Left ventricle myocardium inferior (tissue), 1 donor: ENCODE measurements at places on chromosomes 2 and 18. TPM values are rescaled to one million over a fixed set of nuclear protein-coding genes. Genes with fewer than 3 reads are reported as not detected.

- H3K27me3 ChIP-seq: no peaks in the 10 kb centered on the region
- no peak for DNase-seq
- peaks cover 14% of the 10 kb centered on the region for H3K4me1 ChIP-seq
- H3K27ac ChIP-seq: no peak overlapping the region
- no peak overlapping the region for H3K4me3 ChIP-seq
Measured at GRCh38 chr2:174574657-174575056, 22.9 kb downstream of the WIPF1 start.

DNA sequence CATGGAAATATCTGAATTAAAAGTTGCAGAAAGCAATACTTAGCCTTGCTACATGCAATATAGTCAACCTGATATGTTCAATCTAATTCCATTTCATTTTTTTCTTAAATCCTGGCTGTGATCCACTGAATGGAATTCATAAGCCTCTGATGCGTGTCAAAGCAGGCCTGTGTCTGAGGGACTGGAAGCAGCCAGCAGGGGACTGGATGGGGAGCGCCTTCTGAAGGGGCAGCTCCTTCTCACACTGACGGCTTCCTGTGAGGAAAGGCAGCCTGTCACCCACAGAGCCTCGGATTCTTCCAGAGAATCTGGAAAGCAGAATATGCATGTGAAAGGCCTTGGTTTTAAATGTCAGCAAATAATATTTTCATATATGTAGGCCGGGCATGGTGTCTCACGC is 73.5 kb downstream of the KCNF1 start:
- no peak for DNase-seq
- peaks cover 6% of the 10 kb centered on the region for H3K4me1 ChIP-seq
- H3K27me3 ChIP-seq: peaks cover 49% of the 10 kb centered on the region
- no peak overlapping the region for H3K4me3 ChIP-seq
- peak overlapping the region; percentile 84 for H3K27ac ChIP-seq

Gene LRATD1
- total RNA-seq: 3.1 TPM

- H3K27ac ChIP-seq: no peak overlapping the region
- H3K36me3 ChIP-seq: peaks cover 33% of the 10 kb centered on the region
- H3K27me3 ChIP-seq: no peaks in the 10 kb centered on the region
- H3K4me1 ChIP-seq: peaks cover 5% of the 10 kb centered on the region
Measured at GRCh38 chr2:65024149-65024829, 31.9 kb upstream of the CEP68 start.

Gene TEX44
- not detected for total RNA-seq

Gene SERPINB7
- total RNA-seq: not detected

GRCh38 chr2:234368861-234369261 is 128.0 kb downstream of the ARL4C start:
- H3K27me3 ChIP-seq: peaks cover 33% of the 10 kb centered on the region
- no peaks in the 10 kb centered on the region for H3K36me3 ChIP-seq
- no peak overlapping the region for H3K4me3 ChIP-seq

DNA sequence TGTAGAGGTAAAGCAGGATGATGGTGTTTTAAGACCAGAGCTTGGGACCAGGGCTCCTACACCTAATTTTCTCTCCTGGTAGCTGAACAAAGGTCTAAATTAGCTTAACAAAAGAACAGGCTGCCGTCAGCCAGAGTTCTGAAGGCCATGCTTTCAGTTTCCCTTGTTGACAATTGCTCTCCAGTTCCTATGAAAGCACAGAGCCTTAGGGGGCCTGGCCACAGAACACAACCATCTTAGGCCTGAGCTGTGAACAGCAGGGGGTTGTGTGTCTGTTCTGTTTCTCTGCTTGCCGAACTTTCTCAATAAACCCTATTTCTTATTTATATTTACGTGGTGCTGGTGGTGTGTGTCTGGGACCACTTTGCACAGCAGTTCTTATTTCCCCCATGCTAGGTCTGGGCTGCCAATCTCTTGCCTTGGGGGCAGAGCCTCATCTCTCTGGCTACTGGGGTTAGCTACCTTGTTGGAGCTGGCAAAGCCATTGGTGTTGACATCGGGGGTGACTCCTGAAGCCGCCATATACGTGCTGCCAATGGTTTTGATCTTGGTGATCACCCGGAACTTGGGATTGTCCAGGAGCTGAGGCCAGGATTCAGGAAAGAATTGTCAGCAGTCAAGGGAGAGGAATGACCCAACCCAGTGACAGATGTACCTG is 29.0 kb downstream of the CENPO start:
- no peak overlapping the region for H3K27ac ChIP-seq
- peaks cover 15% of the 10 kb centered on the region for H3K4me1 ChIP-seq
- no peak for DNase-seq
- peaks cover 26% of the 10 kb centered on the region for H3K36me3 ChIP-seq
- H3K27me3 ChIP-seq: no peaks in the 10 kb centered on the region

DNA sequence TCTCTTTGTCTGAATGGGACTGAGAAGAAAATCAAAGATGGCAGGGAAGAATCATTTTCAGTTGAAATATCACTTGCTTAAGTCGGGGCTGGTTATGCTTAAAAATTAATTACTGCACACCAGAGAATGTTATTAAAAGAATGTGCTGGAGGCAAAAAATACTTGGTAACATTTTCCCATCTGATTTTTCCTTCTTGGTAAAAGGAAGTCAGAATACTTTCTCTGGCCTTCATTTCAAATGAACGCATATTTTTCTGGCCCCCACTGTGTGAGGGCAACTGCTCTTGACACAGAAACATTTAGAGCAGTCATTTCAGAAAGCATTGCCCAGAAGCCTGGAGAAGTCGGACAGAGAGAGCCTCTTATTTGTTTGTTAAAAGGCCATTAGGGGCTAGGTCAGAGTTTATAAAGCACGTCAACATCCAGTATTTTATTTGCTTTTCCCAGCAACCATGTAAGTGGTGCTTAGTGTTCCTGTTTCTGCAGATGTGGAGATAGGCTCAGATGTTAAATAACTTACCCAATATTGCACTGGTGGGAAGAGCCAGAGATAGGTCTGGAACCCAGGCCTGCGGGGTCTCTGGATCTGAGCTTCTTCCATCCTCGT is 32.9 kb upstream of the LYPD6B start:
- no peak overlapping the region for H3K27ac ChIP-seq
- no peak for DNase-seq
- H3K27me3 ChIP-seq: peaks cover 10% of the 10 kb centered on the region
- no peak overlapping the region for H3K4me3 ChIP-seq

DNA sequence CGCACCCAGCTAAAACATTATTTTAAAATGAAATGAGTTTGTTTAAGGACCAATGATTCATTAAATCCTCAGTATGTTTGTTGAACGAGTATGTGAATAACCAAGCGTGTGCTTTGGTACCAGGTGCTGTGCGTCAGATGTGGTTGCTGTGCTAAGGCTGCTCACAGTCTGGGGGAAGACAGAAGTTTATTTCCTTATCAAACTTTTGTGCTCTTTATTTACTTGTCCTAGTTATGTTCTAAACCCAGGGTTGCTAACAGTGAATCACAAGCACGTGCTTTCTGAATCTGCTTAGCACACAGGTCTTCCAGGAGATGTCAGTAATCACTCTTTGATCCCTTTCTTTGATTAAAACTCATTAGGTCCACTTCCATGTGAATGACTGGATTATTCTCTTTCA is 37.0 kb downstream of the RAPGEF4 start:
- H3K36me3 ChIP-seq: no peaks in the 10 kb centered on the region
- DNase-seq: no peak
- no peaks in the 10 kb centered on the region for H3K27me3 ChIP-seq
- H3K4me1 ChIP-seq: no peaks in the 10 kb centered on the region

Gene PDE1A
- 17.3 TPM for total RNA-seq

- no peaks in the 10 kb centered on the region for H3K36me3 ChIP-seq
- H3K27me3 ChIP-seq: no peaks in the 10 kb centered on the region
- no peak overlapping the region for H3K4me3 ChIP-seq
- H3K4me1 ChIP-seq: no peaks in the 10 kb centered on the region
- no peak for DNase-seq
- no peak overlapping the region for H3K27ac ChIP-seq
Measured at GRCh38 chr2:148273158-148273691, 252.3 kb downstream of the MBD5 start.

Gene MPP4
- total RNA-seq: not detected

- no peaks in the 10 kb centered on the region for H3K36me3 ChIP-seq
- no peak overlapping the region for H3K27ac ChIP-seq
- H3K4me3 ChIP-seq: no peak overlapping the region
Measured at GRCh38 chr18:48492880-48493279, 46.0 kb upstream of the CTIF start.

- DNase-seq: no peak
- H3K27ac ChIP-seq: peak overlapping the region; percentile 26
- peaks cover 48% of the 10 kb centered on the region for H3K27me3 ChIP-seq
- H3K36me3 ChIP-seq: no peaks in the 10 kb centered on the region
Measured at GRCh38 chr2:23524261-23524706, 139.3 kb downstream of the KLHL29 start.

DNA sequence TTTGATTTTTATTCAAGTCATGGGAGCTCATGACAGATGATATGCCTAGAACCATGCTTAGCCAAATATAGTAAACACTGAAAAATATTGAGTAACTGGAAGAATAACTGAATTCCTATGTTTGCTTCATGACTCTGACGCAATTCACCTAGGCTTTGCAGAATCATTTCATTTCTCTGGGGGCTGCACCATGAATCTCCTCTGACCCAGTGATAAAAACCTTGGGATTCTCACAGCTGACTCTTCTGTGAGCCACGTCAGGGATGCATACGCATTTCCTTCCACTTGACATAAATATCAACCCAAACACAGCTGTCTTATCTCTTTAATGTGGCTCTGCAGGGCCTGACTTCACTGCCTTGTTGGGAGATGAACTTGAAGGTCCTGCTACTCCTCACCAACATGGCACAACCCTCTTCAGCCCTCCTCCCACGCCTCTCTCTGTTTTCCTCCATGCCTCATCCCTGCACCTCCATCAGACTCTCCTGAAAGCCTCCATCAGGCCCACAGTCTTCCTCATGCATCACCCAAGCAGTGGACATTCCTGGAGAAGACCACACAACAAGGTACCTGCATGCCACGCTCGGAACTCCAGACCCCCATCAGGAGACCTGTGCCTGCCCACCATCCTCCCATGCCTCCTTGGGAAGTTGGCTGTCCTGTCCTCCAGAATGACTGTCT is 29.8 kb downstream of the COL6A3 start:
- peaks cover 23% of the 10 kb centered on the region for H3K36me3 ChIP-seq
- peaks cover 6% of the 10 kb centered on the region for H3K27me3 ChIP-seq
- no peak overlapping the region for H3K4me3 ChIP-seq
- H3K4me1 ChIP-seq: no peaks in the 10 kb centered on the region
- H3K27ac ChIP-seq: no peak overlapping the region

GRCh38 chr18:3541549-3542386 is 91.8 kb downstream of the TGIF1 start:
- no peaks in the 10 kb centered on the region for H3K36me3 ChIP-seq
- no peaks in the 10 kb centered on the region for H3K27me3 ChIP-seq
- H3K4me3 ChIP-seq: no peak overlapping the region
- H3K27ac ChIP-seq: no peak overlapping the region
- no peaks in the 10 kb centered on the region for H3K4me1 ChIP-seq
- no peak for DNase-seq

GRCh38 chr2:216071111-216071851 is 10.3 kb downstream of the PECR start:
- H3K4me3 ChIP-seq: no peak overlapping the region
- H3K4me1 ChIP-seq: no peaks in the 10 kb centered on the region
- DNase-seq: no peak
- H3K36me3 ChIP-seq: peaks cover 14% of the 10 kb centered on the region
- H3K27me3 ChIP-seq: no peaks in the 10 kb centered on the region
- no peak overlapping the region for H3K27ac ChIP-seq

Gene RGPD8
- 4.1 TPM for total RNA-seq

DNA sequence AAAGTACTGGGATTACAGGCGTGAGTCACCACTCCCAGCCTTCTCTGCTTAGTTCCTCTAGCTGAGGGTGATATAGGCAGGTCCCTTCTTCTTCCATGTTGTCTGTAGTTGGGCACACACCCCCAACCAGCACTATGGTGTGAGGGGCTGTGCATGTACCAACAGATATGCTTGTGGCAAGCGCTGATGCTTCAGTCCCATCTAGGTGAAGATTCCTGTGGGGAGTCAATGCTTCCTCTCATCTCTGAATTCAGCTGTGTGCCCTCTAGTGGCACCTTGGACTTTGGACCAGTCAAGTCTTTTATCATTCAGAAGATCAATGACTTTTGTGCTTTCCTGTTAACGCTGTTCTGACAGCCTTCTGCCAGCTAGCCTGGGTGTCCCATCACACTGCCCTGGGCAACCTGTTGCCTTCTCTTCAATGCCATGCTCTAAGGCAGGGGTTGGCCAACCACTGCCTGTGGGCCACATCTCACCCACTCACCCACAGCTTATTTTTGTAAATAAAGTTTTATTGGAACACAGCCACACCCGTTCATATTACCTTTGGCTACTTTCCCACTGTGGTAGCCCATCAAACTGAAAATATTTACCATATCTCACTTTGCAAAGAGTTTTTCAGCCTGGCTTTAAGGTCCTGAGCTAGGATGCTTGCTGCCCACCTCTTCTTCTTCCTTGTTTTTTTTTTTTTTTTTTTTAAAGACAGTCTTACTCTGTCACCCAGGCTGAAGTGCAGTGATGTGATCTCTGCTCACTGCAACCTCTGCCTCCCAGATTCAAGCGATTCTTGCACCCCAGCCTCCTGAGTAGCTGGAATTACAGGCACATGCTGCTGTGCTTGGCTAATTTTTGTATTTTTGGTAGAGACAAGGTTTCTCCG is 51.0 kb downstream of the NPAS2 start:
- no peak overlapping the region for H3K4me3 ChIP-seq
- no peak overlapping the region for H3K27ac ChIP-seq
- DNase-seq: no peak
- H3K36me3 ChIP-seq: no peaks in the 10 kb centered on the region
- H3K27me3 ChIP-seq: no peaks in the 10 kb centered on the region

Gene RAD51AP2
- 0.14 TPM for total RNA-seq

- peaks cover 9% of the 10 kb centered on the region for H3K4me1 ChIP-seq
- no peak overlapping the region for H3K4me3 ChIP-seq
- no peak for DNase-seq
- H3K27ac ChIP-seq: no peak overlapping the region
- no peaks in the 10 kb centered on the region for H3K36me3 ChIP-seq
Measured at GRCh38 chr2:215621381-215621780, 185.5 kb upstream of the FN1 start.

GRCh38 chr2:36453652-36454051 is 98.1 kb downstream of the CRIM1 start:
- H3K27me3 ChIP-seq: no peaks in the 10 kb centered on the region
- peaks cover 3% of the 10 kb centered on the region for H3K36me3 ChIP-seq
- peaks cover 85% of the 10 kb centered on the region for H3K4me1 ChIP-seq
- DNase-seq: no peak

GRCh38 chr2:187228986-187229385 is 219.1 kb downstream of the CALCRL start:
- no peak for DNase-seq
- no peaks in the 10 kb centered on the region for H3K36me3 ChIP-seq
- no peaks in the 10 kb centered on the region for H3K4me1 ChIP-seq
- H3K27ac ChIP-seq: no peak overlapping the region
- no peak overlapping the region for H3K4me3 ChIP-seq
